GM12892 (cell line): ENCODE measurements at places on chromosomes 6 and 20.

- DNase-seq = no peak
Observed at GRCh38 chr6:119440953-119441352, 91.4 kb upstream of the MAN1A1 start.

- no peak for DNase-seq
Observed at GRCh38 chr20:33783818-33784217, 27.3 kb upstream of the CHMP4B start.

GRCh38 chr20:41692479-41693135 is 74.4 kb upstream of the CHD6 start:
- no peak for DNase-seq

GRCh38 chr6:112066606-112067005 is 12.7 kb downstream of the CCN6 start:
- no peak for DNase-seq
